ENCODE measurements at places on chromosomes 1 and 21.

- DNase-seq = no peak
These were observed 7.7 kb upstream of the SDC3 start for GRCh38 chr1:30916296-30916695.

DNA sequence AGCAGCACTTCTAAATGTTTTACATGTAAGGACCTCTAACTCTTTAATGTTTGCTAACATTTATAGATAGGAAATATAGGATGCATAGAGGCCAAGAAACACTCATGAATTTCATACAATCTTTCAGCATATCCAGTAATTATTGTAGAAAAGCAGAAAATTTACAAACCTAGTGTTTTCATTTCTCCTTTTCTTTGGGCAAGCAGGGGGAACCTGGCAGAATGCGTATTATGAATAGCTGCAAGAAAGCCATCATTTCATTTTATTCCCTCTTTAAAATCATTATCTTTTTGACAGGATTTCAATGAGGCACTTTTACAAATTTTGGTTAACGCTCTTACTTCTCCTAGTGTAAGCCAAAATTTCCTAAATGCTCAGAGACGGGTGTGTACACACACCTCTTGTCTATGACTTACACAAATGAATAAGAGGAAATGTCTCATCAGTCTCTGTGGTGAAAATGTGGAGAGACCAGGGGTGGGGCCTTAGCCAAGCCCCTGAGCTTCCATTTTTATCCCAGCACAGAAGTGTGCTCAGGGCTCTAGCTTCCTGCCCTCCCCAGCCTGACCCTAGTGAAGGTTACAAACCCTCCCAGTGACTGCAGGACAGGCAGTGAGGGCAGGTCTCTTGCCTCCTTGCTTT lies 91.6 kb downstream of the LRRC8C start:
- no peak for DNase-seq

DNA sequence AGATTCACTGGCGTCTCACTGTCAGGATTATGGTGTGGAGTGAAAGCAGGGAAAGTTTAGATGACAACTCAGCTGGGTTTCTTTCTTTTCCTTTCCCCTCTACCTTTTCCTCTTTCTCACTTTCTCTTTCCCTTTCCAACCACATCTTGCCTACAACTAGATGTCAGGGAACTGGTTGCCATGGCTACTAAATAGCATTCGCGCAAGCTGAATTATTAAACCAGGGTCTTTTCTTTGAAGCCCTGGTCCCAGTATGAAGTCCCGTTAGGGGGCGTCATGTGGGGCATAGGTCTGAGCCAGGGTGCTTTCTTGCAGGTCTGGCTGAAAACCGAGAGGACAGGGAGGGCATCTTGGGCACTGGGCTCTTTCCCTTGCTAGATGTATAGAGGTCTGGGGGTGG lies 168.4 kb upstream of the CACNA1E start:
- DNase-seq = no peak

- peak; percentile 32 for DNase-seq
These were observed 4.9 kb downstream of the MDM4 start for GRCh38 chr1:204520834-204521709.

GRCh38 chr1:46362158-46362557 lies 21.6 kb downstream of the NSUN4 start:
- no peak for DNase-seq

- no peak for DNase-seq
These were observed 1.3 kb downstream of the FYB2 start for GRCh38 chr1:56817716-56818463.

- DNase-seq = no peak
These were observed 2.1 kb upstream of the RGS8 start for GRCh38 chr1:182686446-182686845.
